ENCODE measurements at places on chromosomes 1 and 21.
A peak's percentile ranks its signal among the peaks of the same experiment; 100 is the strongest.

- no peak for DNase-seq
Measured at GRCh38 chr1:45723248-45723930, 27.1 kb downstream of the IPP start.

- peak; percentile 81 for DNase-seq
Measured at GRCh38 chr1:115679141-115679611, 37.4 kb downstream of the VANGL1 start.

DNA sequence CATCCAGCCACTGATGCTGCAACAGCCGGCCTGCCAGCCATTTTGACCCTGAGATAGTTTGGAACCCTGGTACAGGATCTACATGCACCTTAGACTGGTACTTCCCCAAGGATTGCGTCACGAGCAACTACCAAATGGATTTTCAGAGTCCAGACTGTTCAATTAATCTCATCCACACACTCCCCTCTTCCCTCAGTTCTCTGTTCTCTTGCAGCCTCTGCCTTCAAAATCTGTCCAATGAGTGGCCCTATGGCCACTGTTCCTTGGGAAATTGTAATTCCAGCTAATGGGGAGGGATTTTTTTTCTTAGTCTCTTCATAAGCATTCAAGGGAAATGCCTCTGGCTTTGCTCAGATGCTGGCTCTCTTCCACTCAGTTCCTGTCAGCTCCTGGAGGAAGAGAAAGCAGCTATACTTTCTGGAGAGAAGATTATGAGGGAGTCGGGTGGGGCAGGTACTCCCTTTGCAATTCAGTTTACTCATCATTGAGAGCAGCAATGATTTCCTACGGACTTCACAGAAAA is 19.8 kb upstream of the UAP1 start:
- peak; percentile 96 for DNase-seq

- DNase-seq: no peak
Measured at GRCh38 chr1:37083603-37084002, 49.3 kb upstream of the GRIK3 start.

- DNase-seq: no peak
Measured at GRCh38 chr1:89277725-89278124, 5.1 kb upstream of the GBP5 start.
